Activated T-cell treated with anti-CD3 and anti-CD28 coated beads for 24 hours (primary cell): ENCODE measurements at places on chromosomes 16 and 17.

- DNase-seq, result no peak
These were observed 39.3 kb downstream of the ARHGAP27 start for GRCh38 chr17:45393411-45393810.

DNA sequence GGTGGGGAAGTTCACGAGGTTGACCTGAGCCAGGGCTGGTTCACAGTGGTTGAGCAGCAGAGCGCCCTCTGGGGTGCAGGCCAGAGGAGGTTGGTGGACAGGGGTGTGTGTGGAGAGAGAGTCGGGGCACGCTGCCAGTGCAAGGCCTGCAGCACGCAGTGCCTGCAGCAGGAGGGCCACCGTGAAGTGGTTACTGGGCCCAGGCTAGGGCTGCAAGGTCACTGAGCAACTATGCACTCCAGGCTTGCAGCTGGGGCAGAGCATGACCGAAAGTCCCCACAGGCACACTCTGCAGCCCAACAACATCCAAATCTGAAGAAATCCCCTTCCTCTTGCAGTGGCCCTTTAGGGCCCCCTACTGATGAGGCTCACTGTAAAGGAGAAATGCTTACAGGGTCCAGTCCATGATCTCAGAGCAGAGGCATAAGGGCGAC lies 89.1 kb upstream of the NOL11 start:
- no peak for DNase-seq

- no peak for DNase-seq
These were observed 41.2 kb downstream of the KIAA0513 start for GRCh38 chr16:85068746-85069145.

DNA sequence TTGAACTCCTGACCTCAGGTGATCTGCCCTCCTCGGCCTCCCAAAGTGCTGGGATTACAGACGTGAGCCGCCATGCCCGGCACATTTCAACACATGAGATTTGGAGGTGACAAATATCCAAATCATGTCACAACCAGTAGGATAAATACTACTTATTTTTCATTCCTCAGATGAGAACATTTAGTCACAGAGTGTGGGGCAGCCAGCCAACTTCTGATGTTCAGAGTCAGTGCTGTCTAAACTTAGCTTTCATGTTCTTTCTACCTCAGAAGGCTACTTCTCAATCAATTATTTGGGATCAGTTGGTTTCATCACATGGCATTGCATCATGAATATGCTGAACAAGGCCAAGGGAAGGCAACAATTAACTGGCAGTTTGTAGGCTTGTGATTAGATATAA lies 134.5 kb downstream of the CDH13 start:
- DNase-seq, result no peak

GRCh38 chr17:30309591-30309990 lies 17.8 kb upstream of the BLMH start:
- no peak for DNase-seq

DNA sequence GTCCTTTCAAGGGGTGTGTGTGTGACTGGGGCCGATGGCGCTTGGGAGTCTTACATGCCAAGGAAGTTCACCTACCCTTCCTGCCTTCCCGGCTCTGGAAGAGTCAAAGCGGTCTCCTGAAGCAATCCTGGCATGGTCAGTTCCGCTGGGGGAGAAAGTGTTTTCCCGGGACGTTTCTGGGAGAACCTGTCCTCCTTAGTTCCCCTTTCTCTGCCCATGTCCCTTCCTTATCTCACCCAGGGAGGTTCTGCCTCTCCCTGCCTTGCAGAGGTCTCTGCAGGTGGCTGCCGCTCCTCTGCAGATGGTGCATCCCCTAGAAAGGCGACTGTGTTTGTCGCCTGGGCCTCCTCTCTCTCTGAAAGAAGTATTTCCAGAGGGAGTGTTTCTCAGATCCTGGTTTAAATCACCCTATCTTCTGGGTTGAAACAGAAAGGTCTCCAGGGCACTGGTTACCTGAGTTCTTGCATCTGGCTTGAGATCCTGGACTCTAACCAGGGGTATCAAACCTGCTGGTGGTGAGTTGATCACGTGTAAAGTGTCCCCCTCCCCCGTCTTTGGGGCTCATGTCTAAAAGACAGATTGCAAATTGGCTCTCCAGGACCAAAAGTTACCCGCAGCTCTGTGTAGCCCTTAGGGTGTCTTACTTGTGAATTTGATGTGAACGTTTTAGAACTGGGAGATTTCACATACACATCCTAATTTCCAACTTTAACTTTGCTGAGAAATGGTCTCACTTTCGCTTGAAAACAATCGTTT lies 1.9 kb downstream of the PRKCB start:
- no peak for DNase-seq

DNA sequence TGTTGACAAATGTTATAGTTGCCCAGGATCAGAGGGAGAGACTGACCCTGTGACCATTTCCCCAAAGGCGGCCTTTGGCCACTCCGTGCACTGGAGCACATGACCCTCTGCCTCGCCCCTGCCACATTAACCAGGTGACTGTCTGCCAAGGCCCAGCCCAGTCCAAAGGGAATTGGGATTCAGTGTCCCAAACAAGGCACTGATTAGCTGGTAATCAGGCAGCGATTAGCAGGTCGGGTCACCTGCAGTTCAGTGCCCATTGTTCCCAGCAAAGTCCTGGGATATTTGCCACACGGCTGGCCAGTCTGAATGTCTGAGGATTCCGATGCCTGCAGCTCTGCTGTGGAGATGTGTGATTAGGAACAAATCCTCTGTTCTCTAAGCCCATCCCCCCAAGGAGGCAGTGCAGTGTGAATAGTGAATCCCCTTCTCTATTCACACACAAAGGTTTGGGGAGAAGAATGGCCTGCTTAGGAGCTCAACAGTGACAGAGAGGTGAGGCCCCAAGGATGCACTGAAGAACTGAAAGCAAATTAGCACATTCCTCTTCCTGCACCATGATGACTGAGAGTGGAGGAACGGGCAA lies 123.1 kb upstream of the MAF start:
- no peak for DNase-seq

GRCh38 chr17:45282683-45283644 lies 21.1 kb upstream of the SPATA32 start:
- no peak for DNase-seq

- DNase-seq, result no peak
These were observed 15.7 kb upstream of the CDH3 start for GRCh38 chr16:68629351-68629910.

DNA sequence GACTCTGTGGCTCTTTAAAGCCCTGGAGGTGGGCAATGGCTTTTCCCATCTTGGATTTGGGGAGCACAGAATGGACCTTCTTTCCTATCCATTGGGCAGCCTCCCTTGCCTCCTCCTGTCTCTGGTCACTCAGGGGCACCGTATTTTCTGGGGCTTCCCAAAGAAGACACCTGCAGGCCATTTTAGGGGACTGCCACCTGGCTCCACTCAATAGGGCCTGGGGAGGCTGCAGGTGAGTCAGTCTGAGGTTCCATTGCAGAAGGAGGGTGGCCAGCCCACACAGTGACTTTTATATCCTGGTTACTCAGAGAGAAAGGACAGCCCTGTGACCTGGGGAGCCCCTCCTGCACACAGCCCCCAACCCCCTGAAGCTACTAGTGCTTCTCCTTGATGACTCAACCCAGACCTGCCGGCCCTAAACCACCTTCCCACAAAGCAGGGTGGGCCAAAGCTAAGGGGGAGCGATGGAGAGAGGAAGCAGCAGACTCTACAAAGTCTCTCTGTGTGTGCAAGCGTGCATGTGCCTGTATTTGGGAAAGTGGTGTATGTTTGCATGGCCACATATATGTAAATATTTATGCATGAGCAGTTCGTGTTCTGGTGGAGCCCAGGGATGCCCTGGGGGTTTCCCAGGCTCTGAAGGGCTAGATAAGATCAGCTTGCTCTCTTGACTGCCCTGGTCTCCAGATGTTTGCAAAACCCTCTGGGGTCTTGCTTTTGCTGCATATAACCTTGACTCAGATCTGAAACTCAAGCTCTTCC lies 5.0 kb downstream of the CX3CL1 start:
- DNase-seq, result peak; percentile 5

- no peak for DNase-seq
These were observed 717.3 kb downstream of the KCNJ2 start for GRCh38 chr17:70886648-70887047.

- DNase-seq, result no peak
These were observed 10.2 kb downstream of the HOXB1 start for GRCh38 chr17:48520631-48521079.

- peak; percentile 33 for DNase-seq
These were observed 60.3 kb downstream of the RMI2 start for GRCh38 chr16:11405331-11406176.

- DNase-seq, result no peak
These were observed 14.5 kb upstream of the PPM1E start for GRCh38 chr17:58741121-58741625.

DNA sequence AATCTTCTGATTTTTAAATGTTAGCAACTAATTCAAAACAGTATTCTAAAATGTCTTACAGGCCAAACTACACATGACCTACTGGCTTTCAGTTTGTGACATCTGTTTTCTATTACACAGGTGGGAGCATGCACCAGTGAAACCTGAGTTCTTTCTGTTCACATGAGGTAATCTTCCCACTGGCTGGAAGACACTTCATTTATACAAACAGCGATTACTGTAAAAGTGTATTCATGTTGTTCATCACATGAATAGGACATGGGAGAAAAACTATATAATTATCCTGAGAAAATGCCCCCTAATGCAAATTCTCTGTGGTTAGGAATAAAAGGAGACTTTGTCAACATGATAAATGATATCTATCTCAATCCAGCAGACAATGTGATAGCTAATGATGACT lies 11.1 kb upstream of the PIK3R5 start:
- no peak for DNase-seq

- DNase-seq, result no peak
These were observed 181.8 kb upstream of the AXIN2 start for GRCh38 chr17:65743308-65743655.

- no peak for DNase-seq
These were observed 55.3 kb downstream of the AKAP1 start for GRCh38 chr17:57140316-57140715.

GRCh38 chr16:58498341-58499091 lies 1.4 kb upstream of the NDRG4 start:
- no peak for DNase-seq

DNA sequence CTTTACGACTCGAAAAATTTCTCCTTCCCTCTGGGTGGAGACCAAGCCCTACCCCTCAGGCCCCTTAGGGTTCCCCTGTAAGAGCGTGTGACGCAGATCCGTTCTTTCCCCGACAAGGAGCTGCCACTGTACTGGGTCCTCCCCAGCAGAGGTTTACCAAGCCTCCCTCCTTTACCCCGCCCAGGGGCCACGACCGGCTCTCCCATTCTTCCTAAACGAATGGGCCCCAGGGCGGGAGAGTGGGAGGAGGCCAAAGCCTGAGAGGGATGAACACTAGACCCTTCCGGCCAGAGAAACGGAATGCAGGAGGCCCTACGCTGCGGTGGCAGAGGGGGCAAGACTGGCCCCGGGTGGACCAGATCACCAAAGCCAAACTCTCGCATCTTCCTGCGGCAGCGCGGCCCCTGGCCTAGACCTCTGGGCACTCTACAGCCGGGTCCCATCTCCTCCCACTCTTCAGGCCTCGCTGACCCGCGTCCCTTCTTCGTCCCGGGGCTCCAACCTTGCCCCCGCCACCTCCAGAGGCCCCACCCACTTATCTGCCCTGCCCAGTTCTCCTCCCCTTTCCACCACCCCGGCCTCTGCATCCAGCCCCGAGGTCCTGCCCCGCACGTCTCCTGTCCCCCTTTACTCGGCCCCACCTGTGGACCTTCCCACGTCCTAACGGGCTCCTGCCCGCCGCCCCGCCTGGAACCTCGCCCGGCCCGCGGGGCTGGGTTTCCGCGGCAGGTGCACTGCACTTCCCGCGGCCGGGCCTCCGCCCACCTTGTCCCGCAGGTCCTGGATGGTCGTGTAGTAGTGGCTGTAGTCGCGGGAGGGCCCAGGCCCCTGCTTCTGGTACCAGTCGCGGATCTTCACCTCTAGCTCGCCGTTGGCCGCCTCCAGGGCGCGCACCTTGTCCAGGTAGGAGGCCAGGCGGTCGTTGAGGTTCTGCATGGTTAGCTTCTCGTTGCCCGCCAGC lies 765 bp downstream of the KRT19 start:
- no peak for DNase-seq

- DNase-seq, result peak; percentile 69
These were observed 18.7 kb upstream of the ADGRG1 start for GRCh38 chr16:57609541-57610401.

GRCh38 chr16:4298761-4299522 lies 16.9 kb upstream of the GLIS2 start:
- no peak for DNase-seq

DNA sequence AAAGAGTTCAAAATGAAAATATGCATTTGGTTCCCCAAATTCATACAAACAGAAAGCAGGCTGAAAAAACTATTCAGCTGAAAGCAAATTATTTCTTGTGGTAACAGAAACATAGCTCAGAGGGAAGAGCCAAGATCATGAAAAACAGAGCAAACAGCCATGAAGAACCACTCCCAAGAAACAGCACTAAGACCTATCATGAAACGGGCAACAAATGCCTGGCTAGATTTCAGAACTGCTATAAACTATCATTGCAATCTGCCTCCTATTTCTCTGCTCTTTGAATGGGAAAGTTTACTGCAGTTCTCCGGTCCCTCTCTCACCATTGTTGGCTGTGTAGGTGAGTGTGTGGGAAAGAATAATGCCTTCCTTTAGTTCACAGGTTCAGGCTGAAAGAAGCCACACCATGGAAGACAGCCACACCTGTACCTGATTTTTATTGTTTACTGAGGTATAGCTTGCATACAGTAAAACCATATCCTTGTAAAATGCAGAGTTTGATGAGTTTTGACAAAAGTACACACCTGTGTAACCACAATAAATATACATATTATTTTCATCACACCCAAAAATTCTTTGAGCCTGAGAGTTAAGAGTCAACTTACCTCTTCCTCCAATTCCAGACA lies 48.2 kb downstream of the CEP112 start:
- DNase-seq, result no peak

DNA sequence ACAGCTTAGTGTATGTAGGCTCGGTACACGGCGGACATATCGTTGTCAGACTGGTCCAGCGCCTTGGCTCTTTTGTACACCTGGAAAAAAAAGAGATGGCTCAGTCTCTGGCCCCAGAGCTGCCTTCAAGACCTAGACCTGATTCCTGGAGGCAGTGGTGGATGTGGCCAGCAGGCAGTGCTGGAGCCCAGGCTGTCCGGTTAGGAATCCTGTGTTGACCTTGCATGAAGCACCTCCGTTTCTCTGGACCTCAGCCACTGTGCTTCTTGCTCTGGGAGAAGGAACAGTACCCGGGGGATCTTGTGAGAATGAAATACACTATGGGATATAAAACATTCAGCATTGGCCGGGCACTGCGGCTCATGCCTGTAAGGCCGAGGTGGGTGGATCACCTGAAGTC lies 2.8 kb upstream of the ROGDI start:
- no peak for DNase-seq
